KG1 (cell line): ENCODE measurements at places on chromosomes 11 and 22.

- no peak for DNase-seq
Observed at GRCh38 chr11:12303421-12304149, 73.8 kb upstream of the PARVA start.

- no peak for DNase-seq
Observed at GRCh38 chr11:117467770-117468169, 140.1 kb downstream of the CEP164 start.

DNA sequence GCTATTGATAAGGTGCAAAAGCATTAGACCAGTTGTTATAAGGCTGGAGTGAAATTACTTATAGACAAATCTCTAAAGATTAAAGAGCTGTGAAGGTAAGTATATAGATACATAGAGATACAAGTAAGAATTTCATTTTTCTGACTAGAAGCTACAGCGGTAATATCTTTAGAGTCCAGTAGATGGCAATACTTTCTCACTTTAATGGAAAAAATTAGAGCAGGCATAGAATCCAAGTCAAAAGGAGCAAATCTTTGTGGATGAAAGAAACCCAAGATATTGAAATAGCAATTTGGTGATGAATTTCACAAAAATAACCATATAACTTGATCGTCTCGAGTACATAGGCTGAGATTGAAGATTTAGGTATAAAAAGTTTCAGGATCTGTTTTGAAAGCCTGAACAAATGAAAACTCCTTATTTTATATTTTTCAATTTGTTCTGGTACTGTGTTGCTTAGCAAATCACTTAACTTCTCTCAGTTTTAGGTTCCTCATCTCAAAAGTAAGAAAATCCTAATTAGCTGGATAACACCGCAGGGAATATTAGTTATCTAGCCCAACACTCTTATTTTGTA lies 81.9 kb downstream of the UVRAG start:
- peak; percentile 34 for DNase-seq

GRCh38 chr11:115965767-115966504 lies 461.7 kb upstream of the CADM1 start:
- no peak for DNase-seq

GRCh38 chr11:126680131-126680530 lies 320.4 kb downstream of the KIRREL3 start:
- DNase-seq, result no peak

- no peak for DNase-seq
Observed at GRCh38 chr11:79447038-79447786, 6.4 kb upstream of the TENM4 start.

DNA sequence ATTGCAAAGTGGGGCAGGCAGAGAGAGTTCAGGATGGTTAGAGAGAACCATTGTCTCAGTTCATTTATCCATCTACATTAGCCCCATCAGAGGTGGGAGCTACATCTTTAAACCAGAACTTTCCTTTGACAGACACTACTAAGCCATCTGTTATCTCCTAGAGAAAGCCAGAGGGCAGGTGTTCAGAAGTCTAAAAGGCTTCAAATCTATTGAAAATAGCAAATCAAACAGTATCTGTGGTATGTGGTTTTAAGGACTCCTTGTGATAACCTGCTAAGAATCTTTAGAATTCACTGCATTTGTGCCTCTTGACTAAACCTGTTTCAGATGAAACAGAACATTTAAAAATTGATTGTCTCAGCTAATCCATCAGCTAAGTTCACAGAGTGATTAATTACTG lies 43.9 kb upstream of the PARVG start:
- no peak for DNase-seq

GRCh38 chr11:130817330-130817944 lies 98.8 kb downstream of the SNX19 start:
- DNase-seq, result no peak

- DNase-seq, result no peak
Observed at GRCh38 chr11:132717824-132718223, 814.5 kb downstream of the OPCML start.

- no peak for DNase-seq
Observed at GRCh38 chr11:11709447-11710239, 87.8 kb upstream of the GALNT18 start.

DNA sequence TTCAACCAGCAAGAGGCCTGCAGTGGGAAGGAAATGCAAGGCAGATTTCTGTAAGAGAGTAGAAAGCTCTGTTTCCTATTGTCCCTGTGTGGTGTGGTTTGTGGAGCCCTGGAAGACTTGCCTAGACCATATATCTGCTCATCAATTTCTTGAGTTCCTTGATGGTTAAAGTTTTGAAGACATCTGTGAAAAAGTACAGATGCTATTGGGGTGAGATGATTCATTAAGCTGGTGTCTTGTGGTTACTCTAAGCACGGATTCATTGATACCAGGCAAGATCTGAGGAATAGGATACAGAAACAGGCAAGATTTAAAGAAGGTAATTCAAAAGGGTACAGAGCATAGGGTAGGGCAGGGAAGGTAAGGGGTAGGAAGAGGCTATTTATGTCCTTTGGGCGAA lies 275.8 kb upstream of the SESN3 start:
- no peak for DNase-seq

DNA sequence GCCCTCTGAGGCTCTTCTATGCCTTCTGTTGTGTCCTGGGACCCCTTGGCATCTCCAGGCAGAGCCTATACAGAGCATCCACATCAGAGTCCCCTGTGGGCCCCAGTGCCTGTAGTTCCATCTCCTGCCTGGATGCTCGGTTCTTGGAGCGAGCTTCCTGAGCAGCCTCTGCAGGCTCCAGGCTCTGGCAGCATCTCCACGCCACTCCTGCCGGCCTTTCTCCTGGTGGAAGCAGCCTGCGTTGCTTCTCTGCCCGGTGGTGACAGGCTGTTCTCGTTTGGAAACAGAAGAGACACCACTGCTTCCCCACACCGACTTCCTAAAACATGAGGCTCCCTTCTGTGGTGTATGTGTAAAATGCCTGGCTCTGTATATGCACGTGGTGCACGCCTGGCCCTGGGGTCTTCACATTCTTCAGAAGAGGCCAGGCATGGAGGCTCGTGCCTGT lies 52.8 kb downstream of the BCR start:
- DNase-seq, result no peak

DNA sequence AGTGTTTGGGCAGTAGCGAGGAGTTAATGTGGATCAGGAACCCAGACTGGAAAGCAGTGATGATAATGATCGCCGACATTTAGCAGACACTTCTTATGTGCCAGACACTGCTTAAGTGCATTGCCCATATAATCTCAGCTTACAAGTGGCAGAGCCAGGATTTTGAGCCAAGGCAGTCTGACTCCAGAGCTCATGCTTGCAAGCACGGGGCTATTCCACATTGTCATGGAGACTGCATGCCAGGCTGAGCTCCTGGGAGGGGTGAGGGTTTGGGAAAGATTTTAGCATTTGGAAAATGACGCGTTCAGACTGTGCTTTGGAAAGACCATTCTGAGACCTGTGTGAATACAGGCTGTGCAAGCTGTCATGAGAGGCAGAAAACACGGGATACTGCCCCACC lies 302.7 kb downstream of the DDX10 start:
- no peak for DNase-seq

DNA sequence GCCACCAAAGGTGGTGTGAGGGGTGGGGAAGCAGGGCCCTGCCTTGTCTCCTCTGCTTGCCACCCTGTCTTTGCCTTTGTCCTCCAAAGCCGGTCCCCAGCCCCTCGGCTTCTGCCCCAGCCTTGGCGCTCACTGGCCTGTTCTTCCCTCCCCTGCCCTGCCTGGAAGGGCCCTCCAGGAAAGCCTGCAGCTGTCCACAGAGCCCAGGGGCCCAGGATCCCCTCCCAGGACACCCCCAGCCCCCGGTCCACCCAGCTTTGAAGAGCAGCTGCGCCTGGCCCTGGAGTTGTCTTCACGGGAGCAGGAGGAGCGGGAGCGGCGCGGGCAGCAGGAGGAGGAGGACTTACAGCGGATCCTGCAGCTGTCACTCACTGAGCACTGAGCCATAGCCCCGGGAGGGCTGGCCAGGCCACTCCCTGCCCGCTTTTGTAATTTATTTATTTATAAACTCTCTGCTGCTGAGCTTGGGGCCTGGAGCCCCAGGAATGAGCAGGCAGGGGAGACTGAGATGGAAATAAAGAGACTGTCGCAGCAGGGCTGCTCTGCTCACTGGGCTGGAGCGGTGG lies 1.3 kb upstream of the SSH3 start:
- no peak for DNase-seq
